ENCODE measurements at places on chromosomes 11 and 22.
A peak's percentile ranks its signal among the peaks of the same experiment; 100 is the strongest.

DNA sequence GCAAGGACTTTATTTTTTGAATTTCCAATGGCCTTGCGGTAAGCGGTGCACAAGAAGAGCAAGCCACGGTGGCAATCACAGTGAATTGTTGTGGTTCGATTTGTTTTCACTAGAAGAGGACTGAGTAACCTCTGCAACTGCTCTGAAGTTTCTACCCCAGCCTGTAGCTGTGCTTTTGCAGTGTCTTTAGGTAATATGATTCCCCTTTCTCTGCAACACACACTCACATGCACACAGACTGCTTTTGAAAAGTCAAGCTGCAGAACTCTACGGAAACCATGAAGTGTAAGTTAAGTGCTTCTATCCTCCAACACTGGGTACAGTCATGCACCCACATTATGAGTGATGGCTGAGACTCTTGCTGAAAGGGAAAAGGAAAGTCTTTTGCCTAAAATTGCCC is 38.4 kb downstream of the CD44 start:
- no peak for DNase-seq

- no peak for DNase-seq
Measured at GRCh38 chr11:122509091-122509490, 146.4 kb upstream of the UBASH3B start.

DNA sequence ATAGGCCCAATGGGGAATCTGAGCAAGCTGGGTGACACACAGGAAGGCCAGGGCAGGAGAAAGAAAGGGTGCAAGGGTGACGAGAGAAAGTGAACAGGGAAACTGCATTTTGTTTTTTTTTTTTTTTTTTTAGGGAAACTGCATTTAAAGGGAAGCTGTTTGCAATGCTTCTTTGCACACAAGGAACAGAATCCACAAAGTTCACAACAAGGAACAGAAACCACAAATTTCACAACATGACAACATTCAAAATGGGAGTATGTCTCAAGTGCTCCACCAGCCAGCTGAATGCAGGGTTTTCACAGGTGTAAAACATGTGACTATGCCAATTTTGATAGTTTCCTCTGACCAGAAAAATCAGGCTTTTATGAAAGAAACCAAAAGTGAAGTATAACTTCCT is 6.8 kb upstream of the PLAAT3 start:
- no peak for DNase-seq

GRCh38 chr22:48686694-48687302 is 1140.9 kb downstream of the BRD1 start:
- no peak for DNase-seq

DNA sequence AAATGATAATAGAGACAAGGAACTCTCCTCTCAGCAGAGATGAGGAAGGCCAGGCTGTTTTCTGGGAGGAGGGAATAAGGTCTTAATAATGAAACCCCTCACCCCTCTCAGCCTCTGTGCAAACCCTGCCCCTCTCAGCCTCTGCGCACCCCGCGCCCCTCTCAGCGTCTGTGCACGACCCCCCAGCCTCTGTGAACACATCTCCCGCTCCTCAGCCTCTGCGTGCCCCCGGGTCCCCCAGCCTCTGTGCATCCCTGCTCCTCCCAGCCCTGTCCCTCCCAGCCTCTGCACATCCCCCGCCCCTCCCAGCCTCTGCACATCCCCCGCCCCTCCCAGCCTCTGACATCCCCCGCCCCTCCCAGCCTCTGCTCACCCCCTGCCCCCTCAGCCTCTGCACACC is 837.8 kb downstream of the TBC1D22A start:
- no peak for DNase-seq

DNA sequence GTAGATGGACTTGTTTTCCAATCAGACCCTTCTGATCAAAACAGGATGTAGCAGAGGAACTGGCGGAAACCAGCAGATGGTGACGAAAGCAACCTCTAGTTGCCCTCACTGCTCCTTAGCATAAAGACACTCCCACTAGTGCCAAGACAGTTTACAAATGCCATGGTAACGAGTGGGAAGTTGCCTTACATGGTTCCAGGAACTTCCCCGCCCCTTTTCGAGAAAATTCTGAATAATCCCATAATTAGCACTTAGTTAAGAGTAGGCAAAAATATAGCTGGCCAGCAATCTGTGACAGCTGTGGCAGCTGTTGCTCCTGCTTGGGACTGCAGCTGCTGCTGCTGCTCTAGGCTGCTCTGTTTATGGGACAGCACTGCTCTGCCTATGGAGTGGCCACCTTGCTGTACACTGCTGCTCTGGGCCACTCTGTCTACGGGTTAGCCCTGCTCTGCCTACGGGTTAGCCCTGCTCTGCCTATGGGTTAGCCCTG is 33.4 kb upstream of the SORL1 start:
- peak; percentile 34 for DNase-seq
